Ascending aorta (tissue), 2 donors: ENCODE measurements at places on chromosomes 7 and 10. TPM values are rescaled to one million over a fixed set of nuclear protein-coding genes. Genes with fewer than 3 reads are reported as not detected.

Gene LRIT1
- total RNA-seq: not detected

DNA sequence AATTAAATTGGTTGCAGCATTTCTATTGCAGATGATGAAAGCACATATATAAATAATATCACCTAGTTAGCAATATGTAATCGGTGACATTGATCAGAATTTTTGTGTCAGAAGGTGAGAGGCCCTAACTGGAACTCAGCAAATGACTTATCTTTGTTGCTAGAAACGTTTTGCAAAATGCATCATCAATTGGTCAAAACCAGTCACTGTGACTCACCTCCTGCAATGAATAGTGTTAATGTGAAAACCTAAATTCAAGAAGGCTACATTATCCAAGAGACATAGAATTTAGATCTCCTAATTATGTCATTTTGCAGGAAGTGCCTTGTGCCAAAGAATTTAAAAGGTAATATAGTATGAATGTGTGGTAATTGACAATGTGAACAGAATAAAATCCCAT, 9.8 kb upstream of the PNLIPRP3 start:
- no peak for DNase-seq
- H3K27me3 ChIP-seq: no peaks in the 10 kb centered on the region
- no peaks in the 10 kb centered on the region for H3K4me1 ChIP-seq
- no peak overlapping the region for H3K4me3 ChIP-seq
- H3K27ac ChIP-seq: no peak overlapping the region
- H3K36me3 ChIP-seq: no peaks in the 10 kb centered on the region

GRCh38 chr10:124697443-124697836, 46.7 kb downstream of the FAM53B start:
- H3K4me1 ChIP-seq: peaks cover 11% of the 10 kb centered on the region
- H3K27me3 ChIP-seq: no peaks in the 10 kb centered on the region
- DNase-seq: no peak
- no peak overlapping the region for H3K4me3 ChIP-seq

- no peaks in the 10 kb centered on the region for H3K4me1 ChIP-seq
- DNase-seq: no peak
- no peak overlapping the region for H3K4me3 ChIP-seq
- H3K27me3 ChIP-seq: no peaks in the 10 kb centered on the region
- H3K36me3 ChIP-seq: no peaks in the 10 kb centered on the region
- no peak overlapping the region for H3K27ac ChIP-seq
Observed at GRCh38 chr7:154628556-154628955, 374.4 kb downstream of the PAXIP1 start.
